ENCODE measurements at places on chromosomes 2 and 18. TPM values are rescaled to one million over a fixed set of nuclear protein-coding genes. Genes with fewer than 3 reads are reported as not detected.

Gene GULP1
- 3.5 TPM for total RNA-seq

Gene DNAJC10
- 50.5 TPM for total RNA-seq

Gene STARD7
- 148 TPM for total RNA-seq

Gene TMEM17
- total RNA-seq = 1.2 TPM

Gene IL1B
- total RNA-seq = not detected

Gene STAT4
- 13.4 TPM for total RNA-seq

Gene CD207
- not detected for total RNA-seq

Gene CCDC141
- total RNA-seq = 137 TPM

Gene ABCB6
- total RNA-seq = 13.6 TPM

Gene GAREM1
- total RNA-seq = 13.5 TPM

Gene TUBA4B
- not detected for total RNA-seq
